ENCODE measurements at places on chromosomes 6 and 20.

DNA sequence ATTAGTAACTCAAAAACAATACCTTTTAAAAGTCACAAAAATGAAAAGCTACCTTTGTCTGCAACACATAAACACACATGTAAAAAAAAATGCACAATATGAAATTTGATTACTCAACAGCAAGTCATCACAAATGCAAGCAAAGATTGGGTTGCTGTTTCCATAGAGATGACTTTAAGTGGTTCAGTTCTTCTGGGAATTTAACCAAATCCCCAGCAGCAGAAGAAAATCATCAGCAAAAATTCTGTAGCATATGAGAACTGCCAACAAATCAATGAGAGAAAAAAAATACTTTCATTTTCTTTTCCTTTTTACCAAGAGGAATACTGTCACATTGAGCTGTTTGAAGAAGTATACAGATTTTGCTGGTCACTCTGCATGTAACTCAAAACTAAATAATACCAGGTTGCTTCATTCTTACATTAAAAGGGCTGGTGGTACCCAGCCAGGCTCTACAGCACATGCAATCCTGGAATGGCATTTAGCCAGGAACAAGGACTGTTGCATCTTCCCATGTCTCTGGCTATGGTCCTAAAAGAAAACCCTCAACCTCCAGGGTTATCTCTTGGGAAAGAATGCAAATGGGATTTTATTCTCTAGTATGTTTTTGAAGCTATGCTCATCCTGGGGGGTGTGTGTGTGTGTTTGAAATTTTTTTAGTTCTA is 158.3 kb downstream of the OPRM1 start:
- DNase-seq = no peak

GRCh38 chr6:111944541-111944940 is 71.3 kb upstream of the FYN start:
- no peak for DNase-seq

DNA sequence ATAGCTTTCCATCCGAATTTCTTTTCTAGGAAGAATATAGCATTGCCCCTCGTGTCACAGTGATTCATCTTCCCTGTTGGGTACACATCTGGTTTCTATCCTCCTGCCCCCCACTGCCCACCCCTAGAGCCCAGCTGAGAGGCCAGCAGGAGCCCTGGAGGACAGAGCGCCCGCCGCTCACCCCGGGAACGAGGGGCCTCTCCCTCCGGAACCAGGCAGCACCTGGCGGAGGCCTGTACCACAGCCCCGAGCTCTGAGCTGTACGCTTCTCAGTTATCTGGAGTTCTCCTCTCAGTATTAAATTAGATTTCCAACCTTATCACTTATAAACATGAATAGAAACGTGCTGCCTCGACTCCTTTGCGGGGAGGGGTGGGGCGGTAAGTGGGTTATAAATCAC is 6.0 kb downstream of the ANKRD60 start:
- no peak for DNase-seq

DNA sequence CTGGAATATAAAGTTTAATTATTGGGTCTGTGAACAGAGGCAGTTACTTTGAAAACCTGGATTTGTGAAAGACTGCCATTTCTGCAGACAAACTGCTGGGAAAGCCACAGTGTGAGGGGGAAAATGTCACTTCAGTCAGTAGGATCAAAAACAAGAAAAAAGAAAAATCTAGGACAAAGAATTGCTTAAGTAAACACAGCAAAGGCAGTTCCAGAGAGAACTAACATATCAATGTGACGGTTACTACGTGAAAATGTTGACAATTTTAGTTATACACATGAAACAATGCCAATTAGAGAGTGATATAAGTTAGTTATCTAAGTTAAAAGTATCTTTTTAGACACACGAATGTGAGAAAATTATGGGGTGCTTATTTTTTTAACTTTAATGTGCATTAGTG is 270.4 kb upstream of the RUNX2 start:
- no peak for DNase-seq

DNA sequence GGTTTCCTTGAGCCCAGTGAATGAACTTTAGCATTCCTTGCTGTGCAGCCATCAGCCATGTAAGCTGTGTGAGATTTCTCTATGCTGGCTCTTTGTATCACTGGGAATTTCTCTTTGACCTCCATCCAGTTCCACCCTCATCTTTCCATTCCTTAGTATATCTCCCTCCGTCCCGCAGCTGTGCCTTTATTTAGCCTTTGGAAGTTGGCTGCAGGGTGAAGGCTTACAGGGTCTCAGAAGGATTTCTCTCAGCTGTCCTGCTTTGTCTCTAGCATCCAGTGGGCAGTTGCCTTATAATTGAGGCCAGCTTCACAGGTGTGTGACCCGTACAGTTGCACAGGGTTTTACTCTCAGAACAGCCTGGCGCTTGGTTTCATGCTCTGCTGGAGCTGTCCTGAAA is 144.3 kb downstream of the PXDC1 start:
- no peak for DNase-seq

DNA sequence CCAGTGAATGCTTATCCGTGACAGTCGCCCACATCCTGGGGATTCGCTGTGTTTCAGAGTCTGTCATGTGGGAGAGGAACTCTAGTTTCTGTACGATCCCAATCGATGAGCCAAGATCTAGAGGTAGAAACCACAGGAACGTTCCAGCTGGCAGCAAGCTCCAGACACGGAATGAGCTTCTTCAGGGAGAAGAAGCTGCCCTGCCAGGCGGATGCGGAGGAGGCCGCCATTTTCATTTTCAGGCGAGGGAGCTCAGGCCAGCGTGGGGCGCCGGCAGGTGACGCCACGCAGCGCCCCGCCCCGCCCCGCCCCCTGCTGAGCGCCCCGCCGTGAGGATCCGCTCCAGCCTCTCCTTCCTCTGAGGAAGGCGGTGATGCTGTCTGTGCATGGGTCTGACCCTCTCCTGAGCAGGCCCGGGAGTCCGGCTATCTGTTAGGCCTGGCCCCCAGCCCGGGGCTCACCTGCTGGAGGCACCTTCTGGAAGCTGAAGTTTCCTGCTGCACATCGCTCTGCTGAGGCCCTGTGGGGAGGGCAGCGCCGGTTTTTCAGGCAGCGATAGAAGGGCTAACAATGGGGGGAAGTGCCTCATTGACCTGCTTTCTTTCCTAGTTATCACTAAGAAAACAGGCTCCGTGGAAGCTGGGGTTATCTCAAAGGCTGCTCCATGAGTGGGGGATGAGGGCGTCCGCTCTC is 147.5 kb downstream of the ERMARD start:
- DNase-seq = no peak

GRCh38 chr6:90144928-90145555 is 151.6 kb downstream of the BACH2 start:
- no peak for DNase-seq
